ENCODE measurements at places on chromosomes 5 and 9.

- DNase-seq: no peak
Observed at GRCh38 chr9:90869361-90869760, 67.7 kb downstream of the SYK start.

DNA sequence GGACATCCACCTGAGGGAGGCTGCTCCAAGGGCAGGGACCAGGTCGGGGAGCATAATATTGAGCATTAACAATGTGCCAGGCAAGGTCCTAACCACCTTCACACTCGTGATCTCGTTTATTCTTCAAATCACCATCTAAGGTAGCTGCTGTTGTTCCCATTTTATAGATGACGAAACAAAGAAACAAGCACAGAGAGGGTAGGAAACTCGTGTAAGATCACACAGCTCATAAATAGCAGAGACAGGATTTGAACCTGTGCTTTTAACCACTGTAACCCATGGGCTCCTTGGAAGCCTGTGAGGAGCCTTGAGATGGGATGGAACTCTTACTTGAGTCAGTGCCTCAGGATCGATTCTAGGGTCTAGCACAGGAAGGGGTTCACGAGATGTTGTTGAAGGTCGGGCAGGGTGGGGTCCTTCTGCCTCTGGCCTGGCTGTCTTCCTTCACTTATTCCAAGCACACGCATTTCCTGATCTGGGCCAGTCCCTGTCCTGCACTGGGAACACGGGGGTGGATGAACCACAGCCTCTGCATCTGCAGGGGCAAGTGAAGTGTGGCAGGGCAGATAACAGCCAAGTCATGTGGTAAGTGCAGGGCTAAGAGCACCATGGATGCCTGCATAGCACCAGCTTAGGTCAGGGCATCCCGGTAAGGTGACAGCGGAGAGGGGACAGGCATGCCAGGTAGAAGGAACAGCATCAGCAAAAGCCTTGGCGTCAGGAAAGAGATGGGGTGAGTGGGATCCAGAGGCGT, 188.1 kb downstream of the MELK start:
- DNase-seq: no peak

DNA sequence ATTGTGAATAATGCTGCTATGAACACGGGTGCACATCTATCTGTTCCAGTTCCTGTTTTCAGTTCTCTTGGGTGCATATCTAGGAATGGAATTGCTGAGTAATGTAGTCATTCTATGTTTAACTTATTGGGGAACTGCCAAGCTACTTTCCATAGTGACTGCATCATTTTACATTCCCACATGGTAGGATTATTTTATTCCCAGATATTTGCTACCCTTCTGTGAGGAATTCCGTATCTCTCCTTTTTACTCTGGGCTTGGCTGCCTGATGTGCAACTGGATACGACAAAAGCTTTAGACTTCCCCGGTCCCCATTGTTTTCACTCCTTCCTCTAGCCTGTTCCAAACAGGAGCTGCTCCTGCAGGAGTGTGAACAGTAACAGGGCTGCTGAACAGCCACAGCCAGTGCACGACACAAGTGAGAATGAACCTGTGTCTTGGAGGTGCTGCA, 7.2 kb downstream of the TAS2R1 start:
- no peak for DNase-seq

- DNase-seq: no peak
Observed at GRCh38 chr5:107806271-107806670, 135.5 kb upstream of the EFNA5 start.

GRCh38 chr5:125346316-125346715, 599.9 kb upstream of the ZNF608 start:
- no peak for DNase-seq

DNA sequence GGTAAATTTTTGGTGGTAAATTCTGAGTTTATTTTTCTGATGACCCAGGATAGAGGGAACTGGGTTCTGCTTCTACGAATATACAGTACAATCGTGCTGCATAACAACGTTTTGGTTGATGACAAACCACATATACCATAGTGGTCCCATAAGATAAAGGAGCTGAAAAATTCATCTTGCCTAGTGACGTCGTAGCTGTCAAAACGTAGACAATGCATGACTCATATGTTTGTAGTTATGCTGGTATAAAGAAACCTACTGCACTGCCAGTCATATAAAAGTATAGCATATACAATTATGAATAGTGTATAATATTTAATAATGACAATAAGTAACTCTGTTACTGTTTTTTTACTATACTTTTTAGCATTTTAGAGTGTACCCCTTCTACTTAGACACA, 244.0 kb downstream of the GAS1 start:
- DNase-seq: no peak

- DNase-seq: no peak
Observed at GRCh38 chr5:133287500-133287899, 235.7 kb downstream of the HSPA4 start.

GRCh38 chr9:81069923-81070322, 619.4 kb downstream of the TLE1 start:
- DNase-seq: no peak

GRCh38 chr5:10367579-10367978, 14.1 kb downstream of the MARCHF6 start:
- DNase-seq: no peak

DNA sequence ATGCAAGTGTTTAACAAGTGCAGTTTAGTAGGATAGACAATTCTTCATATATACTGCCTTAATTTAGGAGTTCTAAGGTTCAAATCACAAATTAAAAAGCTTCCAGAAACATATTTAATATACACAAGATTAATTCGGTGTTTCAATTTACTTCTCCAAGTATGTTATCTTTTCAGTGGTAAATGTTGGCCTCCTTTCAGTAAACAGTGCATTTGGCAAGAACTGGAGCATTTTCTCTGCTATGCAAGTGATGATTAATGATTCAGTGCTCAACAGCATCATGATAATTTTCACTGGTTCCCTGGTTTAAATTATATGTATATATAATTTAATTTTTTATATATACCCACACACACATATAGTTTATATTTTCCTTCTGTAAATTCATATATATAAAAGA, 541.7 kb downstream of the EFNA5 start:
- DNase-seq: no peak

GRCh38 chr9:137965177-137965795, 87.7 kb downstream of the CACNA1B start:
- no peak for DNase-seq

GRCh38 chr9:115109486-115109885, 8.5 kb downstream of the TNC start:
- DNase-seq: no peak

GRCh38 chr9:109286571-109286977, 34.3 kb downstream of the EPB41L4B start:
- DNase-seq: no peak

DNA sequence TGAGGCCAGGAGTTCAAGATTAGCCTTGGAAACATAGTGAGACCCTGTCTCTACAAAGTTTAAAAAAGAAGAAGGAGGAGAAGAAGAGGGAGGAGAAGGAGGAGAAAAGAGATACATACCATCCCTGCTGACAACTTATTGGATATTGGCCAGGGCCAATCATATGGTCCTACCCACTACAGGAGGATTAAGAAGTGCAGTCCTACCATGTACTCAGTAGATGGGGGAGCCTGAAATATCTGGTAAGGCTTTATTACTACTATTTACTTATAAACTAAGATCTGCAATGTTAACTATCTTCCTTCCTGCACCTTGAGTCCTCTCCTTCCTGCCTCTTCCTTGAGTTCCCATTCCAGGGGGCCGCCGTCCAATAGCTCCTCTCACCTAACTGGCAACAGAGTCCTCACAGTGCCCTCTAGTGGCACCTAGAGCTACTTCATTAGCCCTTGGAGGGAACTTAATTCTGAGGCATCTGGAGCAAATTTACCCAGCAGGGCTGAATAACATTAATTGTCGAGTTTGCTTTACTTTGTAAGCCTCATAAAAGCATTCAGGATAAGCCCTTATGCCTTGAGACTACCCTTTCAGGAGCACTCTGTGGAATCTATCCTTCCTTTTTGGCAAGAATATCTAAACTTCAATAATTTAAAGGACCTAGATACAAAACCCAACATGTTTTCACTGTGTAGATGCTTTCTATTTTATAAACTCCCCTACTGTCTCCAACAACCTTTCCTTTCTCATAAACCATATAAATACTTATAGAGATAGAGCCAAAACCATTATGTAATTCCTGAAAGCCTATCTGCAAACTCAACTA, 39.1 kb upstream of the RANBP6 start:
- DNase-seq: peak; percentile 80

DNA sequence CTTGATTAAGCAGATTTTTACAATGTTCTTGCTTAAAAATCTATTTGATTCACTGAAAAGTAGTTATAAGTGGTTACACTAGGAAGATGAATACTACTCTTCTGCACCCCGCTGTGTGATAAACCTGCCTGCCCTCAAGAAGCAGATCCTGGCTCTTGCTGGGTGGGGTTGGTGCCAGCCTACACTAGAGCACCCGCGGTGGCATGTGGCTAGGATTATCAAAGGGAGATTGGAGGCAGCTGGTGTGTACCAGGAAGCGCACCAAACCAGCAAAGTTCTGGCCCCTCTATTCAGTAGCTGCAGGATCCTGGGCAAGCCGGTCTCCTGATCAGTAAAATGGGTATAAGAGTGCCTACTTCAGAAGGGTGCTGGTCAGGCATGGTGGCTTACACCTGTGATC, 43.5 kb downstream of the PRLR start:
- DNase-seq: no peak

GRCh38 chr9:103999375-104000062, 94.6 kb upstream of the SMC2 start:
- no peak for DNase-seq

DNA sequence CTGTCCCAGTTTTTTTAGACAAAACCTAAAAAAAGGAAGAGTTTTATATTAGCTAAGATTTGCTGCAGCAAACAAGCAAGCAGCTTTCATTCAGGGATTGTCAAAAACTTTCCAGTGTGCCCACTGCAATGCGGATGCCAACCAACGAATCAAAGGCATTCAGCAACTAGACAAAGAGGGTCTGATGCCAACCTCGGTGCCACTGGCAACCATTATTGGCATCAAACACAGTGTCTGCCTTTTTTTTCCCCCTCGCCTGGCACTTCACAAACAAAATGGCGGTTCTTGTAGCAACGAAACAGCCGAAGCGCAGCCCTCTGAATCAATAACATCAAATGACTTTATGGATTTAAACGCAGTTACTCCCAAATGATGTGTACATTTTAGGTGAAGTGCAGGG, 10.4 kb downstream of the NFIB start:
- no peak for DNase-seq

GRCh38 chr5:139638090-139638735, 9.9 kb upstream of the CXXC5 start:
- no peak for DNase-seq

GRCh38 chr5:179137016-179137642, 77.0 kb downstream of the ZNF354C start:
- no peak for DNase-seq

DNA sequence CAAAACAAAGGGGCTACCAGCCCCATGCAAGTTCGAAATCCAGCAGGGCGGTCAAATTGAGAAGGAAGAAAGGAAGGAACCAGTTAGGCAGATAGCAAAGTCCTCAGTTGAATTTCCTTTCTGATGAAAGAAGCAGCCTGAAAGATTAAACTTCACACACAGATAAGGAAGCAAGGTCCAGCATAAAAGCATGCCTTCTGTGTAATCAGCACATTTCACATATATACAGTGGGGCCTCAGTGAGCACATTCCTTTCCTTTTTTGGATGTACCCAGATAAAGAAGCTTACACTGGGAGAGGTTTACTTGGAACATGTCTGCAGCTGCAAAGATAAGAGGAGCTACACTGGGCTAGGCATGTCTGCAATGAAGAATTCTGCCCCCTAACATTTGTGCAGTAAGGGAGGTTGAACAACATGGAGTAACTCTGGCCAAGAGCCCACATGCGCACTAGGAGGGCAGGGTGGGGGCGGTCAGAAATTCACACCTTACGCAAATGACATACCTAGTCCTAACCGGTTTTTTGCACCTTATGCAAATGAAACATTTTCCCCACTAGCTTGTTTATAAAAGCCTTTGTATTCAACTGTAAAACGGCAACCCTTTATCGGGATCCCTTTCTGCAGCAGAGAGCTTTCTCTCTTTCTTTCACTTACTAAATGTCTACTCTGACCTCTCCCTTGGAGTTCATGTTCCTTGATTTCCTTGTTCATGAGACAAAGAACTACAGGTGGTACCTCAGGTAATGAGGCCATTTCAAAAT, 149.7 kb upstream of the FBXL17 start:
- DNase-seq: no peak

GRCh38 chr5:14685757-14686156, 21.2 kb downstream of the OTULIN start:
- DNase-seq: peak; percentile 55

GRCh38 chr5:178357121-178357521, 124.5 kb upstream of the PHYKPL start:
- no peak for DNase-seq

DNA sequence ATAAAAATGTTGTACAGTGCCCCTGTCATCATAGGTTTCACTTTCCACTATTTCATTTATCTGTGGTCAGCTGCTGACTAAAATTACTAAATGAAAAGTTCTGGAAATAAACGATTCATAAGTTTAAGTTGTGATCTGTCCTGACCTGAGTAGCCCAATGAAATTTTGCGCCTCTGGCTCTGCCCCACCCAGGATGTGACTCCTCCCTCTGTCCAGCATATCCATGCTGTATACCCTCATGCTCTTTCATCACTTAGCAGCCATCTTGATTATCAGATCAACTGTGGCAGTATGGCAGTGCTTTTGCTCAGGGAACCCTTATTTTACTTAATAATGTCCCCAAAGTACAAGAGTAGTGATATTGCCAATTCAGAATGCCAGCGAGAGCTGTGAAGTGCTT, 97.3 kb downstream of the STARD4 start:
- no peak for DNase-seq

DNA sequence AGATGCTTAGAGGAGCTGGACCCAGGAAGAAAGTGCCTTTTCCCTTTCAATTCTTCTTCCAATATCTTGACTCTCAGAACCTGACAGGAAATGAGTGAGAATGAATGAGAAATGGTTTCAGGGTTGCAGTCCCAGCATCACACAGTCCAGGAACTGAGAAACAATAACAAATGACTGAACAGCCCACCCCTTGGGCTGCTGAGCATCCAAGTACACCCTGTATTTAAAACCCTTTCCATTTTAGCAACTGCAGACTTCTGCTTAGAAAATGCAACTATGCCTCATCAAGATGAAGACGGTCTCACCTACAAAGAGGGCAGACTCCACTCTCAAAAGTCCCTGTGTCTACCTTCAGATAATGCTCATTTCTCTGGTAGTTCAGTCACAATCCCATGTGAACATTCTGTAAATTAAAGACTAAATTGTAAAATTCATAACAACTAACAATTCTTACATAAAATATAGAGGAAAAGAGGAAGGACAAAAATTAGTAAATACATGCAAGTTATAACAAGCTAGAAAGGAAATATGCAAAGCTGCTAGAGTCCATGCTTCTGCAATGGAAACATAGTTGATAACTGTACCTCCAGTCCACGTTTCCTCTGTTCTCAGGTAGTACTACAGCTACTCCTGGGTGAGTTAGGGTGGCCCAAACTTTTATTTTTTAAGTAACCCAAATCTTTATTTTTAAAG, 316.5 kb downstream of the ICE1 start:
- DNase-seq: no peak

- DNase-seq: no peak
Observed at GRCh38 chr9:82668689-82669199, 394.2 kb downstream of the RASEF start.

Data from activated naive CD4-positive, alpha-beta T cell treated with anti-CD3 and anti-CD28 coated beads for 36 hours (primary cell).